ENCODE measurements at places on chromosomes 3 and 15.

DNA sequence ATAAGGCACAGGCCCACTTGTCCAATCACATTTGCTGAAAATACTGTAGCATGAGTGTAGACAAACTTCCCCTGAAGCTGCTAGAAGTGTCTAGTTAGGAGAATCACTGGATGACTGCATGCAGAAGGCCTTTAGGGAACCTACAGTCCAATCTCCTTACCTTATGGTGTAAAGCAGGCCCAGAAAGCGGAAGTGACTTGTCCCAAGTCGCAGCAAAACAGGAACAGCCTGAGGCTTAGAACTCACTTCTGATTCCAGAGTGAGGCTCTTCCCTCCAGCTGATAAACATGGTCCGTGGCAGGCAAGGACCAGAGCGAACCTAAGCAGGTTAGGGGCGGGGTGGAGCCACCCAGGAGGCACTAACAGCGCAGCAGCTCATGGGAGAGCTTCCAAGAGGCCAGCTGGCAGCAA, 2.5 kb downstream of the GRAMD2A start:
- DNase-seq: peak; percentile 16

DNA sequence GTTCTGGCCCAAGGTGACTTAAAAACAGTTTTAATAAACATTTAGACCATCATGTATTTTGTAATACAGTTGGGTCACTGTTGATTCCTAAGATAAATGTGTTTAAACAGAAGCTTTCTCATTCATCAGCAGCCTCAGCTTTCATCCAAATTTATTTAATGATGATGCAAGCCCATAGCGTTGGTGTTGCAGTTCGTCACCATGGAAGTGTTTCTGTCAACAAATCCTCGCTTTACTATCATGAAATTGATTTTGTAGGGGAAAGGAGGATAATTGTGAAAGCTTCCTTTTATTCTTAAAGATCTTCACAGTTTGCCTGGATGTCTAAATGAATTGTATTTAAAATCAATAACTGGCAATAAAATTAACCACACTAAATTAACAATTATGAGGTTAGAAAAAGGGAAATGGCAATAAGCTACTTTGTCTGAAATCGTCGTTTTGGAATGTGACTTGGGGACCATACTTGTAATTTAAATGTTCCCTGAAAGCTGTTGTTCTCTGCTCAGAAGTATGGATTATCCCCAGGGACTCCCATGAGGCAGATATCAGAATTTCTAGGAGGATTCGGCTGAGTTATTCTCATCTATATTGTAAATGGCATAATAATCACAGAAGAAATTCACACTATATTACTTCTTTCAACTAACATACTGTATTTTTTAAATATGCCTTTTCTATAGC, 29.0 kb downstream of the CMSS1 start:
- no peak for DNase-seq

DNA sequence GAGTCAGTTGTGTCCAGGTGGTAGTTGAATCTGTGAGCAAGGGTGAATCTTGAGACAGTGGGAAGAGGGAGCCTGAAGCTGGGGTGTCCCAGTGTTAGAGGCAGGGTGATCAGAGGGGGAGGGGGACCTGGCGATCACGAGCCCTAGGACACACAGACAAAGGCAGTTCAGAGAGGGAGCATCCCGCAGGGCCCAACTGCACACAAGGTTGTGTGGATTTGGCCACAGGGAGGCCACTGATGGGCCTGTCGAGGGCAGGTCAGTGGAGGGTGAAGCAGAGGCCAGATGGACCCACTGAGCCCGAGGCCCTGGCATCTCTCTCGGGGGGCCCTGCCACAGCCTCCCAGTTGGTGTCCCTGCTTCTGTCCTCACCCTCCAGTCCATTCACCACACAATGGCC, 48.6 kb upstream of the SMAD6 start:
- no peak for DNase-seq

DNA sequence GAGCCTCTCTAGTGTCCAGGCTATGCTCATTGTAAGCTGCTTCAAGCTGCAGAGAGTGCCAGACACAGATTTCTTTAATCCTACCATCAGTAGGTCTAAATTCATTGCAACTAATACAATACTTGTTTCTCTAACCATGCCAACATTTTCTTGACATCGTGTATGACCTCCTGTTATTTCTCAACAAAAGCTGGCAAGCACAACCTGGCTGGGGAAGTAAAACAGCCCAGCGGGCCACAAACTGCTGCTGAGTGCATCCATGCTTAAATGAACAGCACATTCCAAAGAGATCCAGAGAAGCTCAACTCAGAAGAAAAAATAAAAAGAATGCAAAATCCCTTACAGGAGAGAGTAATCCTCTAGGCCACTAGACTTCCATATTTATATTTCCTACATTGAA, 36.5 kb downstream of the GMNC start:
- DNase-seq: no peak

DNA sequence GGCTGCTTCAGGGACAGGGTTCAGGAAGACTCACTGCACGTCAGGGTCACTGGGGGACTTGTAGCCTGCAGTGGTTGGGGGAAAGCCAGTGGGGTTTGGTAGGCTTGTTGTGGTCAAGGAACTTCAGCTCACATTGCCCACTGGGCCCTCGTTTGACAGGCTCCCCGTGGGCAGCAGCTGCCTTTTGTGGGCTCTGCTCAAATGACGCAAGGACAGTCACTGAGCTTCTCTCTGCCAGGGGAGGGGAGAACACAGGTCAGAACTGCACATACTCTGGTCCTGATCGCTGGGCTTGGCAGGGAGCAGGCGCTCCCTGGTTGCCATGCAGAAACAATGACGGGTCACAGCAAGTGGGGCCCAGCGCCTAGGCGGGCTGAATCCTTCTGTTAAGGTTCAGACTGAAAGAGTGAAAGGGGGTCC, 45.5 kb downstream of the FAM174B start:
- DNase-seq: no peak

DNA sequence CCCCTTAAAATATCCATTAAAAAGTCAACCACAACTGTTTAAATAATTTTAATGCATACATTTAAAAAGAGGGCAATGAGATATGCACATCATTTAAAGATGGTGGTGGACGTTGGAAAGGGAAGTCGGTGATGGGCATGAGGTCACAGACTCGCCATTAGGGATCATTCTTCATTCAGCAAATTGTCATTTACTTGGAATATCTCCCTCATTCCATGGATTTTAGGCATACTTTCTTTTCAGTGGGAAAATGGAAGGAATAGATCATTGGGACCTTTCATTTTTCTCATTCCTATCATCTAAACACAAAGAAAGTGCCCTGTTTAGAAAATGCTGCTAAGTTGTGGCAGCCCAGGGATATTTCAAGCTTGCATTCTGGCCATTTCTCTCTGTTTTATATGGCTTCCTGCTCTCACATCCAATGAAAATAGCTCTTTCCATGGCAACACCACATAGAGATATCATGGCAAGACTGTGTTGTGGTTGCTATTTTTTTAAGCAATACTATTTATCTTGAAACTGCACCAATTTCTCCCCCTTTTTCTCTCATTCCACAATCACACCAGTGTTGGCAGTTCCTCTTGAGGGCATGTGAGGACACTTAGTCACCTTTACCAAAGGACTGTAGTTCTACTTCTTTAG, 40.7 kb upstream of the LMCD1 start:
- DNase-seq: no peak

DNA sequence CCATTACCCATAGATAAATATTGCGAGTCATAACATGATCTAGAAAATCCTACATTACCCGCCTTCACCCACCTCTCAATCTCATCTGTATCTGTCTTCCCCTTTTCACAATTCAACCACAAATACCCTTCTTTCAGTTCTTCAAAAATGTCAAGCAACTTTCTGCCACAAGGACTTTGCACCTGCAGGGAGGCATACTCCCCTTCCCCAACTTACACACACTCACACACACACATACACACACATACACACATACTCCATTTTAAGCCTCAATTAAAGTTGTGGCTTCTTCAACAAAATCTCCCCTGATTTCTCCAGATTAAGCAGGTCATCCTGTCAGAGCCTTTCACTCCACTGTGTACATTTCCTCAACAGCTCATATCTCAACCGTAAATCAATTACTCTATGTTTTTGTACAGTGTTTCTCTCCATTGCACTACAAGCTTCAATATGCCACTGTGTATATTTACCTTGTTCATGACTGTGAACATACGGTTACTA, 33.1 kb upstream of the CCDC50 start:
- DNase-seq: peak; percentile 3

- DNase-seq: no peak
These were observed 208.4 kb downstream of the PLOD2 start for GRCh38 chr3:145952536-145952935.

- no peak for DNase-seq
These were observed 436.5 kb upstream of the TBL1XR1 start for GRCh38 chr3:177633671-177634207.

DNA sequence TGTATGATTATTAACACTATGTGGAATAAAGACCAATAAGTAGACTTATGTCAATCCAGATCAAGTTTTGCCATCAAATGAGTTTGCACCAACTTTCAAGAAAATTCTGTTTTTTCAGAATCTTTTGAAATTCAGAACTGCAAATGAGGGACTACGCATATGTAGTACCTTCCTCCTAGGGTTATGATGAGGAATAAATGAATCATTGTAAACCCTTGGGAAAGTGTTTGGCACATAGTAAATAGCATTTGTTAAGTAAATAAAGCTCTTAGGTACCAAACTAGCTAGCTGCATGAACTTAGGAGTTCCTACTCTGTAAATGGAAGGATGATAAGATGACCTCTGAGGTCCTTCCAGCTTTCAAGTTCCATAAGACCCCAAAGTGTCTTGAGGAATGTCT, 242.6 kb upstream of the SETMAR start:
- DNase-seq: no peak

- no peak for DNase-seq
These were observed 67.6 kb upstream of the TGFBR2 start for GRCh38 chr3:30538791-30539190.

DNA sequence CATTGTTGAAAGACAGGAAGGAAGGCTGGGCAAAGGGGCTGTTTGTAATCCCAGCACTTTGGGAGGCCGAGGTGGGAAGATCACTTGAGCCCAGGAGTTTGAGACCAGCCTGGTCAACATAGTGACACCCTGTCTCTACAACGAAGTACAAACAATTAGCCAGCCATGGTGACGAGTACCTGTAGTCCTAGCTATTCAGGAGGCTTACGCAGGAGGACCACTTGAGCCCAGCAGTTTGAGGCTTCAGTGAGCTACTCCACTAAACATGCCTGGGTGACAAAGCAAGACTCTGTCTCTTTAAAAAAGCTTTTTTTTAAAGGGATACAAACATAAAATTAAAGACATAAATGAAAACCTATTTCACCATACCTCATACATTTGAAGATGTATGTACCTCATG, 11.1 kb downstream of the SERP1 start:
- no peak for DNase-seq

DNA sequence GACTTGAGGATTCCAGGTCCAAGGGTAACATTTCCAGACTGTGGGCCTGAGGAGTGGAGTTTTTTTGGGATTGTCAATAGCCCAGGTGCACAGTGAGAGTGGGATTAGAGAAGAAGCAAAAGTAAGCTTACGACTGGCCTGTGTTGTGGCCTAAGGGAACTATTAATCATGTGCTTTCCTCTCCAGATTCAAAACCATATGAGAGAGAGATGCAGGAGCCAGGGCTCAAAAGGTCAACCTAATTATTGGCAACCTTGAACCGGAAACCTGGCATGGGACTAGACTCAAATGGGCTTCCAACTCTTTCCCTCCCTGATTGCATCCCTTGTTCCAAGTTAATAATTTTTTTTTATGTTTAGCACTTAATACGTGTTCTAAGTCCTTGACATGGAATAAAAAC, 242.1 kb upstream of the THRB start:
- DNase-seq: no peak

GRCh38 chr15:100560323-100560722, 31.6 kb upstream of the CERS3 start:
- no peak for DNase-seq

GRCh38 chr3:170222647-170223541, 670 bp downstream of the PRKCI start:
- peak; percentile 53 for DNase-seq

Data from CD4-positive, alpha-beta T cell treated with Interleukin-21 for 1 hour (primary cell).